Endothelial cell of coronary artery (primary cell): ENCODE measurements at places on chromosomes 7 and 10. TPM values are rescaled to one million over a fixed set of nuclear protein-coding genes. Genes with fewer than 3 reads are reported as not detected.

The MNX1 gene
- not detected in 2 replicates for total RNA-seq

The SPDYE2B gene
- not detected in 2 replicates for total RNA-seq

The FKBP9 gene
- total RNA-seq, result 129 and 149 TPM in 2 replicates

The CPA2 gene
- not detected in 2 replicates for total RNA-seq

The UNCX gene
- total RNA-seq, result not detected in 2 replicates

The PSMA2 gene
- total RNA-seq, result 49.0 and 88.2 TPM in 2 replicates

The MSANTD7 gene
- total RNA-seq, result 17.9 and 20.1 TPM in 2 replicates

The SORCS1 gene
- not detected in 2 replicates for total RNA-seq

The C10orf53 gene
- not detected in 2 replicates for total RNA-seq

The ZNF467 gene
- 2.6 and 3.8 TPM in 2 replicates for total RNA-seq

The PRRT4 gene
- not detected in 2 replicates for total RNA-seq

The VAX1 gene
- total RNA-seq, result not detected in 2 replicates

The CDCA7L gene
- total RNA-seq, result 98.0 and 130 TPM in 2 replicates
